Jurkat, Clone E6-1 (cell line): ENCODE measurements at places on chromosomes 7 and 10.

GRCh38 chr7:150451097-150451793, 815 bp downstream of the GIMAP8 start:
- DNase-seq, result peak; percentile 51

GRCh38 chr7:44307301-44307900, 18.0 kb downstream of the CAMK2B start:
- peak; percentile 18 for DNase-seq

- DNase-seq, result peak; percentile 10
Observed at GRCh38 chr10:120684226-120684625, 166.9 kb upstream of the WDR11 start.

DNA sequence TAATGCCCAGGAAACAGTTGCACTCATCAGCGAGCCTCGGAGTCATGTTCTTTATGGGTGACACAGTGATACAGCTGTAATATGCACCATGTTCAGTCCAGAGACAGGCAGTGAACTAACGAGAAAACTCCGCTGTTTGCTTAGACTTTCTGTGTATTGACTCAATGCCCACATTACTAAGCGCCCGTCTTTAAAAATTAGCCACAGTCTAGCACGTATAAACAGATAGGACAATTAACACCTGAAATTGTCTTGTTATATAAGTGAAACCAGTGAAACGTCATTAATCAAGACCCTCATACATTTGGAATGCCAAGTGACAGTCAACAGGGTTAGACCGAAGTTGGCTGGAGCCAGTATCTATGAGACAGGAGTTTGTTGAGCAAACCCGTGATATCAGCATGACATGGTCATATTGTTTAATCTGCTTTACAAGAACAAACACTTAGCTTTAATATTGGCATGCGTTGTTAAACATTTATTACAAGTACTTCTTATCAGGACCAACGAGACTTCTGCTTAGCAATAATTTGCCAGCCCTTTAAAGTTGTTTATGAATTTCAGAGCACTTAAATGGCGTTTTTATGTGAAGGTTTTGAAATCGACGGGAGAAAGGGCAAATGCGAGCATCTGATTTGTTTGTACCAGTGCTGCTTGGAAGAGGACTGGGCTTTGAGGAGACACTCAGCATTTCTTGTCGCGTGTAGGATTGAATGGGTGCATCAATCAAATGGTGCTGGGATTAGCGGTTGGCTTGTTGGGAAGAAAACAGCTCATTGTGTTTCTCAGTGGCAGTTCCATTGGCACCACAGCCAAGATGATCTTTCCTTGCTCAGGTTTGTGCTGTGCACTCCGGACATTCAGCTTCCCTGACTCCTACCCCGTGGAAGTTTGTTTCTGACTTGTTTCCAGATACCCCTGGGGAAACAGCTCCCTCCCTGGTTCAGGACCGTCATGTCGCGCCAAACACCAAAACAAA, 56.3 kb downstream of the CAMK1D start:
- DNase-seq, result no peak
